ENCODE measurements at places on chromosomes 12 and 14.
A peak's percentile ranks its signal among the peaks of the same experiment; 100 is the strongest.

DNA sequence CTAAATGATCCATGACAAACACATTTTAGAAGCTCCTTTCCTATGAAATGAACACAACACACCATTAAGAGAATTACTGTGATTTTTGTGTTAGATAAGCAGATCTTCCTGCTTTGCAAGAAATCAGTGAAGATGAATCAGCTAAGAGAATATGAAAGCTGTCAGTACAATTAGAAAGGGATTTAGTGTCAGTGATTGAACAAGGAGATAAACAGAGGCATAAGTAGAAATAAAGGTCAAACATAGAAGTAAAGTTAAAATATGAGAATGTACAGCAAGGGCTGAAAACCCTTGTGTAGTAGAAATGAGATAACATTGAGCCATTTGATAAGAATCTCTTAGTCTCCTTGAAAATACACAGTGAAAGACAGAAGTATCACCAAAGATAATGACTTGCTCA is 21.4 kb upstream of the SLC16A7 start:
- no peaks in the 10 kb centered on the region for H3K27me3 ChIP-seq
- no peak for DNase-seq
- H3K4me3 ChIP-seq: no peak overlapping the region
- H3K36me3 ChIP-seq: no peaks in the 10 kb centered on the region
- H3K27ac ChIP-seq: no peak overlapping the region

DNA sequence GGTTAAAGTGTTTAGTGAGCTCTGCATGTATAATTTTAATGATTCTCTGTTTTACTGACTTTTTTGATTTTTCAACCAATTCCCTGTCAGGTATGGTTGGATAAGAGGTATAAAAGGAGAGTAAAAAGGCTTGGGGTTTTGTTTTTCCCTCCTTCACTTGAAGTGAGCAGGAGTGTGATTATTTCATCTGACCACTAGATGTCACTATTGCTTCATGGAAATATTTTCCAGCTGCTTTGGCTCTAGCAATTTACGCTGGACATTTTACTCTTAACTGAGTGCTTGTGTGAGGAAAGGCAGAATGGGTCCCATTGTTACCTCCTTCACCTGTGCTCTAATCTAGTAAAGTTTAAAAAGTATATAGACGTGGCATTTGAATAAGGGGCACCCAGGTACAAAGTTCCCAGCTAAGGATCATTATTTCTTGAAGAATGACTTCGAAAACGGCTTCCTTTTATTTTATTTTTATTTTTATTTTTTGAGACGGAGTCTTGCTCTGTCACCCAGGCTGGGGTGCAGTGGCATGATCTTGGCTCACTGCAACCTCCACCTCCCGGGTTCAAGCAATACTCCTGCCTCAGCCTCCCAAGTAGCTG is 66.5 kb downstream of the TBC1D30 start:
- H3K4me1 ChIP-seq: peaks cover 4% of the 10 kb centered on the region
- H3K27me3 ChIP-seq: no peaks in the 10 kb centered on the region
- peak; percentile 39 for DNase-seq
- no peak overlapping the region for H3K4me3 ChIP-seq
- H3K27ac ChIP-seq: no peak overlapping the region

DNA sequence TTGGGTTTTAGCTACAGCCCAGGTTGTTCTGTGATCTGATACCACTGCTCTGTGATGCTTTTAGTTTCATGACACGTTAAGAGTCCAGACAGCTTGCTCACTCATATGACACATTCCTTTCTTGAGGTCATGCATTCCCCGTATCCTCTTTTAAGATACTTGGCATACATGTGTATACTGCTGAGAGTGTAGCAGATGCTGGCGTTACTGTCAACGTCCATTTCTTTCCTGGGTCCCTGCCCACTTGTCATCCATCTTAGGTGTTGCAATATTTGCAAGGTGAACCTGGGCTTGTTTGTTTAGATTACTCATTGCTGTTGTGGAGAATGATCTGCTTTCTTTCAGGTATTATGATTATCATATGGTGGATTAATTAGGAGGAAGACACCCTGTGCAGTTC is 9.1 kb upstream of the EMP1 start:
- no peak overlapping the region for H3K27ac ChIP-seq
- no peak for DNase-seq
- no peaks in the 10 kb centered on the region for H3K27me3 ChIP-seq
- H3K4me3 ChIP-seq: no peak overlapping the region
- no peaks in the 10 kb centered on the region for H3K4me1 ChIP-seq
- no peaks in the 10 kb centered on the region for H3K36me3 ChIP-seq

- no peak overlapping the region for H3K27ac ChIP-seq
- no peaks in the 10 kb centered on the region for H3K36me3 ChIP-seq
- H3K4me1 ChIP-seq: no peaks in the 10 kb centered on the region
- no peaks in the 10 kb centered on the region for H3K27me3 ChIP-seq
- no peak overlapping the region for H3K4me3 ChIP-seq
Measured at GRCh38 chr14:63174760-63175191, 29.5 kb upstream of the RHOJ start.

GRCh38 chr12:115451780-115452736 is 768.1 kb upstream of the TBX3 start:
- H3K4me1 ChIP-seq: peaks cover 19% of the 10 kb centered on the region
- no peaks in the 10 kb centered on the region for H3K36me3 ChIP-seq
- H3K27me3 ChIP-seq: peaks cover 4% of the 10 kb centered on the region
- no peak for DNase-seq
- H3K27ac ChIP-seq: no peak overlapping the region

GRCh38 chr14:104923640-104924420 is 849 bp upstream of the PLD4 start:
- H3K36me3 ChIP-seq: no peaks in the 10 kb centered on the region
- H3K4me1 ChIP-seq: 0 out of 2 replicates have a peak, but pooled peaks cover 4% of the 10 kb centered on the region
- H3K4me3 ChIP-seq: no peak overlapping the region
- H3K27me3 ChIP-seq: no peaks in the 10 kb centered on the region

DNA sequence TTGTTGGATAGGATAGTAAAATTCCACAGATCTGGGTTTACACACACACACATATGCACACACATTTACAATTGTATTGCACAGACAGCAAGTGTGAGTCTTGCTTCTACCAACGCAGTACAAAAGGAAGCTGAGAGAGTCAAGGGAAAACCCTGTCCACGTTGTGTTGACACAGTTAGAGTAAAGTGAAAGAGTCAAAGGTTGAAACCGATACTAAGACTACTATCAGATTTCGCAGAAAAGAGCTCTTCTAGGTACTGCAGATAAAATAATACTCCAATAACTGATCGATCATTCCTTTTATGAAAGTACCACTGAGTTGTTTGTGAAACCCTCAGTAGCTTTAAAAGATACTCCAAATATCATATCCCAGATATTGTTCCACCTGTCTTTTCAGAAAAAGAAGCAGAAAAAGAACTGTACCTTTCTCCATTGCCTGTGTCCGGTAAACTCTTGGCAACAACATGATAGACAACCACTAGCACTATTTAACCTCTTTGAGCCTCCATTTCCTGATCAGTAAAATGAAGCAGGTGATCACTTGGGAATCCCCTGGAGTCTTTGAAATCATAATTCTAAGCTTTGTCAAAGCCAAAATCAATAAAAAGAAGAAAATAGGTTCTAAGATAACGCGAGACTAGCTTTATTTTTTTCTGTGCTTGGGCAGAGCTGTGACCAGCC is 224.6 kb upstream of the FOXN3 start:
- no peaks in the 10 kb centered on the region for H3K27me3 ChIP-seq
- H3K27ac ChIP-seq: no peak overlapping the region
- H3K36me3 ChIP-seq: no peaks in the 10 kb centered on the region
- DNase-seq: no peak
- H3K4me3 ChIP-seq: no peak overlapping the region

- no peak overlapping the region for H3K4me3 ChIP-seq
- H3K36me3 ChIP-seq: no peaks in the 10 kb centered on the region
- no peaks in the 10 kb centered on the region for H3K27me3 ChIP-seq
- H3K4me1 ChIP-seq: peaks cover 2% of the 10 kb centered on the region
Measured at GRCh38 chr14:104446611-104447010, 133.0 kb upstream of the C14orf180 start.

GRCh38 chr12:14211947-14212387 is 153.5 kb upstream of the ATF7IP start:
- H3K27ac ChIP-seq: no peak overlapping the region
- H3K4me1 ChIP-seq: no peaks in the 10 kb centered on the region
- no peak overlapping the region for H3K4me3 ChIP-seq
- H3K36me3 ChIP-seq: no peaks in the 10 kb centered on the region

- H3K4me3 ChIP-seq: no peak overlapping the region
- H3K27me3 ChIP-seq: no peaks in the 10 kb centered on the region
- DNase-seq: no peak
- no peak overlapping the region for H3K27ac ChIP-seq
Measured at GRCh38 chr12:130715150-130715997, 725 bp downstream of the RIMBP2 start.

DNA sequence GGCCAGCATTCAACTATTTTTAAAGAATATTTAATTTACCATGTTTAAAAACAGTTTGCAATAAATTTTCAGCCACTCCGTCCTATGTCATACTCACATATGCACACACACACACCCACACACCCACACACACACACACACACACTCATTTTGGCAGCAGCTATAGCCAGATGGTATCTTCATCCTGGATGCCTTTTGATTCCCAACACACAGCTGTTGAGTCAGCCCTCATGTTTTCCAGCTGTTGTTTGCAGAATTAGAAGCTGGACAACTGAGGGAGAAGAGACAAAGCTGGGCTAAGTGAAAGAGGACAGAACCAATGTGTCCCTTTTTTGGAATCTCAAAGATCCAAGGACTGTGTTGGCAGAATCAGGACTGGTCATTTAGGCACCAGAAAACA is 80.0 kb upstream of the EGLN3 start:
- H3K4me3 ChIP-seq: no peak overlapping the region
- no peak for DNase-seq
- H3K27me3 ChIP-seq: no peaks in the 10 kb centered on the region
- H3K36me3 ChIP-seq: no peaks in the 10 kb centered on the region

GRCh38 chr14:101501341-101501740 is 60.0 kb upstream of the DIO3 start:
- H3K4me1 ChIP-seq: peaks cover 2% of the 10 kb centered on the region
- no peak for DNase-seq
- H3K36me3 ChIP-seq: no peaks in the 10 kb centered on the region
- H3K4me3 ChIP-seq: no peak overlapping the region
- H3K27me3 ChIP-seq: no peaks in the 10 kb centered on the region

- H3K4me1 ChIP-seq: no peaks in the 10 kb centered on the region
- no peaks in the 10 kb centered on the region for H3K27me3 ChIP-seq
- no peaks in the 10 kb centered on the region for H3K36me3 ChIP-seq
- no peak overlapping the region for H3K27ac ChIP-seq
Measured at GRCh38 chr14:100261621-100262020, 22.7 kb downstream of the YY1 start.

DNA sequence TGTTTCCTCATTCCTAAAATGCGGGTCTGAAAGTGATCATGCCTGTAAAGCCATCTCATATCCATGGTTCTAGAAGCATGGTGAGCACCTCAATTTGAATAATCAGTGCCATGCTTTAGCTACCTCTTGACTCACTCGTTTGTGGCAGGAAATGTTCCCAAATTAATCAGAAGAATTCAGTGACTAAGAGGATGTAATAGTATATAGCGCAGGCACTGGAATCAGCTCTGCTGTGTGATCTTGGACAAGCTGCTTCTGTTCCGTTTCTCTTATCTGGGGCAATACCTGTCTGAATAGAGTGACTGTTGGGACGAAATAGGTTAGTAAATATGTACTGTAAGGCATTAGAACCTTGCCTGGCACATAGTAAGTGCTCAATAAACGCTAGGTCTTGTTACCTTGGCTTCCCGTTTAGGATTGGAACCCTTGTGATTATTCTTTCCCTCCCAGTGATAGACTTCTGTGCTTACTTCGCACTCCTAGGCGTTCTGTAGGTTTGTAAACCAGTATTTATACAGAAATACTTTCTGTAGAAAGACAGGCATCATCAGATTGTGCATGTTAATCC is 820 bp upstream of the SMAGP start:
- no peaks in the 10 kb centered on the region for H3K36me3 ChIP-seq
- H3K4me3 ChIP-seq: peak overlapping the region; percentile 51
- DNase-seq: no peak
- H3K27ac ChIP-seq: no peak overlapping the region
- H3K27me3 ChIP-seq: peaks cover 6% of the 10 kb centered on the region
